PC-3 (cell line): ENCODE measurements at places on chromosomes 1 and 21.

DNA sequence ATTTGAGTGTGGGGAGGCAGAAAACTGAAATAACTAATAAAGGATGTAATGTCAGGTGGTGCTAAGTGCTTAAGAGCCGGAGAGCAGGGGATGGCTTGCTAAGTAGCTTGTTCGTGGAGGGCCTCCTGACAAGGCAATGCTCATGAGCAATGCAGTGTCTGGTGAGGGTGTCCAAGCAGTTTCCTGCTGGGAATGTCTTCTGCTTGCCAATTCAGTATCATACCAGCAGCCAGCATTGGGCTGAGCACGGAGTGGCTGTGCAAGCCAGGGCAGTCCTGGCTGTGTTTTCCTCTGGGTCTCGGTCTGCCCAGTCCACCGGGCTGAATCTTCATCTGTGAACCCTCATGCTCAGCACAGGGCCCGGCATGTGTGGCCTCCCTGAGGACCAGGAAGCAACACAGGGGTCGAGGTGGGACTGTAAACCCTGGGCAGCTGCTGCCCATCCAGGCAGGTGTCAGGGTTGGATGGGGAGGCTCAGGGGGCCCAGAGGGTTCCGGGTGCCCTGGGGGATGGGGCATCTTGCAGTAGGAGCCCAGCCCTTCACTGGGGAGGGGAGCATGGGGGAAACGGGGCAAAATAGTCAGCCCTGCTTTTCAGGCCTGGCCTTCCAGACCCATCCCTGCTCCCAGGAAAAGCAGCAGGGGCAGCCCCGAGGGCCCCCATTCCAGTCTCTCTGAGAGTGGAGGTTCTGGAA, 27.5 kb downstream of the EDN2 start:
- DNase-seq = no peak

DNA sequence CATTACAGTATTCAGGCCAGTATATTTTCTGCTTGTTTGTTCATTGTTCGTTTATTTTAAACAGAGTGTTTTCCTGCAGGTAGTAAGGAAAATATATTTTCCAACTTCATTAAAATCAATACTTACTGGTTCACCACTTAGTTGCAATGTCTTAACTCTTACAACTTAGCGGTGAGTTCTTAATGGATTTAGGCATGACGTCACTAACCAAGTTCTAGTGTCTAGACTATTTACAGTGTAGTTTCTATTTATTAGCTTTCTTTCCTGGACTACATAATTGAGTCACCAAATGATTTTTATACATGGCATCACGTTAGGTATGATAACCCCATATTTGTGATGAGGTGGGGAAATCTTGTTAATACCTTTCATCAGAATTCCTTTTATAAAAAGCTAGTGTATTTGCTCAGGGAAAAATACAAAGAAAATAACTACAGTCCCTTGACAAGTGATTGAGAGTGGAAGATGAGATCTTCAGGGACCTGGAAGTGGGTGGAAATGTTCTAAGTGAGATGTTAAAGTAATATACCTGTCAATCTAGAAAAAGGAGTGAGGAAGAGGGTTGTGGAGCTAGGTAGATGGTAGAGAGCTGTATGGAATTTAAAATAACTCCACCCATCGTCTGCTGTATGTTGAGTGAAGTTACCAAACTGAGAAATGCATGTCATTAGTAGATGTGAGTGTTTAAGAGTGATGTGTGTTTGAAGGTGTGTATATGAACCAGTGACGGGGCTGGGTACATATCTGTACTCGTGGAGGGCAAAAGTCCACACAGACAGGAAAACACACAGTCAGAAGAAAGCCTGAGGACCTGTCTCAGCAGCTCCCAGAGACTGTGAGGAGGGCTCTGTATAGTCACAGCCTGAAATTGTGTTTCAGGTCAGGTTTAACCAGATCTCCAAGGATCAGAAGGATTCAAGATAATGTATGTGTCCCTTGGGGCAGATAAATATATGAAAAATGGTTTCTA, 197.6 kb upstream of the ADAMTS5 start:
- DNase-seq = no peak

DNA sequence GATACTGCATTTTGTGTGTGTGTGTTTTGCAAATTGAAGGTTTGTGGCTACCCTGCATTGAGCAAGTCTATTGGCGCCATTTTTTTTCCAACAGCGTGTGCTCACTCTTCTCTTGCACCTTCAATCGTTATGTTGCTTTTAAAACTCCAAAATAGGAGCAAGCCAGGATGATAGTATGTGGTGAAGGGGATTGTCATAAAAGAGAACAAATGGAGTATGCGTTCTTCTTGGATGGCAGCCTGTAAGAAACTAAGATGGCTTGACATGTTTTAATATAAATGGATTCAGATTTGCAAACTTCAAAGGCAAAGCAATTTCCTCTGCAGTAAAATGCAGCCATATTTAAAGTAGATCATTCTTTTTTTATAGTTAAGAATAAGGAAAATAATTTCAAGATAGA, 43.2 kb upstream of the KCNK1 start:
- DNase-seq = no peak

- no peak for DNase-seq
Observed at GRCh38 chr1:113244112-113244820, 146.0 kb upstream of the MAGI3 start.

DNA sequence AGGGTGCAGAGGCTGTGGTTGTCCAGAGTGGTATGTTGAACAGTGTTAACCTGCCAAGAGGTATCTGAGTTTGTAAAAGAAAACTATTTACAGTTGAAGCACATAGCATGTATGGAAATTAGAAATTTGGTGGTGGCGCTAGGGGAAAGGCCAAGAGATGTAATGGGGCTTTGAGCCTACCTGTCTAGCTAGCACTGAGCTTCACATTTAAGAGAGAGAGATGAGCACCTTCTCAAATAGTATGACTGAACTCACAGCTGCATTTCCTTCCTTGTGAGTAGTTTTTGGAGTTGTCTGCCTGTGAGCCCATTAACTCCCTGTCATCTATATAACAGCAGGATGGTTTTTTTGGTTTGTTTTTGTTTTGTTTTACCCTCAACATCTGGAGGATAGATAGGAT, 4.0 kb downstream of the CLIC4 start:
- DNase-seq = no peak

DNA sequence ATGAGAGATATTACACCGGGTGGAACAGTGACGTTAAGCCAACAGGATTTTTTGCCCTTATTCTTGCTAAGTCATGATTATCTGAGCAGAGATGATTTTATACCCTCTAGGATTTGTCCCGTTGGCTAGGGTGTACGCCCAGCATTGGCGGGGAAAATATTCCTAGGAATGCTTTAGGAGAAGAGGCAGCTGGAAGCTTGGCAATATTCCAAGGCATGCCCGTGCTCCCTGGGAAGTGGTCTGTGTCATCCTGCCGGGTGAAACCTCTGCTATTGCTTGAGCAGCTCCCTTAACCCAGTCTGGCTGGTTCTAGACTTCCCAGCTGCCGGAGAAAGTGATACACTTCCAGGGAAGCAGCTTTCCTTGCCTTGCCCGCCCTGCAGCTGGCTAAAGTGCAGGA, 16.2 kb downstream of the CHRNB2 start:
- no peak for DNase-seq

DNA sequence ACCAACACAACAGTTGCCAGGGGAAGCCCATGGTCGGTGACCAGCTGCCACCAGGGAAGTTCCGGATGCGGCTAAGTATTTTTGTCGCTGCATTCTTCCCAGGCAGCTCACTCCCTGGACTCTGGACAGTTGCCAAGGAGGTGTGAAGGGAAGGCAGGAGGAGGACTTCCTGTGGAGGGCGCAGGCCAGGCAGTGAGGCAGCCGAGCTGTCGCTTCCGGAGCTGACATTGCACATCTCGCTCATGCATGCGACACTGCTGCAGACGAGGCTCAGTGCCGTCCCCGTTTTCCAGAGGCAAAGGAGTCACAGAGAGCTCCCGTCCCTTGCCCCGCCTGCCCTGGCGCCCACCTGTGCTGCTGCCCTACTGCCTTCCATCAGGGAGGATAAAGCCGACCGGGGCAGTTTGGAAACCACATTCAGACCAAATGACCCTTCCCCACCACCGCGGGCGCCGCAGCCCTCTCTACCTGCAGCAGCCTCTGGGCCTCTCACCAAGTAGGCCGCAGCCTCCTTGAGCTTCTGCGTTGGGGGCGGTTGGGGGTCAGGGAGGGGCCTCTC, 81.4 kb downstream of the NENF start:
- peak; percentile 95 for DNase-seq

DNA sequence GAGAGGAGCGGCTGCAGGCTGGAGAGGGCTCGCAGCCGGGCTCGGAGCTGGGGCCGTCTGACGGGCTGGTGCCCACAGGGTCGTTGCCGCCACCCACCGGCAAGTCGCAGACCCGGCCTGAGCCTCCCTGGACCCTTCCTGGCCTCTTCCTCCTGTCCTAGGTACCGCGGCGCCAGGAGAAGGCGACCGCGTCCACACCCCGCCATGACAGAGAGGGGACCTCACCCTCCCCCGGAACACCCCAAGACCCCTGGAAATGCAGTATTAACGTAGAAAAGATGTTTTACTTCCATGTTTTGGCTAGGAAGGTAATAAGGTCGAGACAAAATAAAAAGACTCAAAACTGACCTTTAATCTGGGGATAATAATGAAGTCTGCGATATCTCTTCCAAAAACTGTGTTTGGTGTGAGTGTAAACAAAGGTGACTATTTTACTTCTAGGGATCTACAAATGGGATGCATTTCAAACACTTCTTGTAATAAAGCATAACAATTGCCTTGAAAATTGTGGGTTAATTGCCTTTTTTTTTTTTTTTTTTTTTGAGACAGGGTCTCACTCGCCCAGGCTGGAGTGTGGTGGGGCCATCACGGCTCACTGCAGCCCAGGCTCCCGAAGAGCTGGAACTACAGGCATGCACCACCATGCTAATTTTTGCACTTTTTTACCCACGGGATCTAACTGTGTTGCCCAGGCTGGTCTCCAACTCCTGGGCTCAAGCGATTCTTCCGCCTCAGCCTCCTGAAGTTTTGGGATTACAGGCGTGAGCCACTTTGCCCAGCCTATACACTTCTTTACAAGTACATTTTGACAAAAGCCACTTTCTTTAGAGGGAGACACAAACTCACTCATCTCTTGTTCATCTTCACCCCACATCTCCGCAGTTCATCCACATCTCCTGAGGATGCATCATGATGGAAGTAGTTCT, 838 bp upstream of the RSRP1 start:
- no peak for DNase-seq

DNA sequence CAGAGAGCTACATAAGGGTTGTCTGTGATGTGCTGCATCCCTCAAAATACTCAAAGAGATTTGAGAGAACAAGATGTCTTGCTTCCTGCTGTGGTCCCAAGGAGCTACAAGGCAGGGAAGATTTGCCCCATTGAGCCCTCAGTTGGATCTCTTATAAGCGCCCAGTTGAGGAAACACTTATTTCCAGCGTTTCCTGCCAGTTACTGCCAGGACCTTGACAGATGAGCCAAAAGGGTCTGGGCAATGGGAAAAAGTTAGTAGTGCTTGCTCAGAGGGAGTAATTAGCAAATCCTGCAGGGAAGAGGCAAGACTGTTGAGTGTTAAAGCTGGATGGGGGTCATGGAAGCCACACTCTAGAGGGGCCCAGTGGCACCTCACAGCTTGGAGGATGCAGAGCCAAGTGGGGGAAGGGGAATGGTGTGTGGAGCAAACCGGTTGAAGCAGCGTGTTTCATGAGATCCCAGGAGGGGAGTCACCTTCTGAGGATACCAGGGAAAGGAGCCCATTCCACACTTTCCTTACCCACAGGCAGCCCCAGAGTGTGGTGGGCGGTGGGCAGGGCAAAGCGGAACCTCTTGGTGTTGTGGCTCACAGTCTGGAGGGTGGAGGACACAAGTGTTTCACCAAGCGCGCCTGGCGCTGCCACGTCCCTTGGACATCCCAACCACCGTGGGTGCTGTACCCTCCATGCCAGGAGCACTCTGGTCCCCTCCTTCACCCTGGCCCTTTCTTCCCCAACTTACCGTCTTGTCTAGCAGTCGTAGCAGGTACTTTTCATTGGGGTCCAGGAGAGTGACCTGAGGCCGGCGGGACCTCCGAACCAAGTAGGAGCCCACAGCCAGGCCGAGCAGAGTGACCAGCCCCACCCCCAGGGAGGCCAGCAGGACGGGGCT, 805 bp downstream of the CYB5R1 start:
- no peak for DNase-seq

DNA sequence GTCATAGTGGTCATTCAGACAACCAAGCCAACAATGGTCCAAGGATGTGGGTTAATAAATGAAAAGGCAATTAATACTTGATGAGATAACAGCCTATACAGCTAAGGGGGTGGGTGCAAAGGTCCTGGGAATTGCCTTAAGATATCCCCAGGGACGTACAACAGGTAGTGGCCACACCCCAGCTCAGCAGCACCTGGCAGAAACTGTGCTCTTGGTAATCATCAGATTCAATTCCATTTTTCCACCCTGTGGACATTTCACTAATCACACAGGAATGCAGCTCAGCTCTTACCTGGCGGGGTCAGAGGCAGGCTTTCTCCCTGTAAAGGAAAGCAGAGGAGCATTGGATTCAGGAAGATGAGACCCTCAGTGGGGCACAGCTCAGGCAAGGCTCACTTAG, 32.9 kb downstream of the FCRL5 start:
- DNase-seq = no peak

GRCh38 chr1:81391125-81391828, 409.5 kb upstream of the ADGRL2 start:
- DNase-seq = no peak

DNA sequence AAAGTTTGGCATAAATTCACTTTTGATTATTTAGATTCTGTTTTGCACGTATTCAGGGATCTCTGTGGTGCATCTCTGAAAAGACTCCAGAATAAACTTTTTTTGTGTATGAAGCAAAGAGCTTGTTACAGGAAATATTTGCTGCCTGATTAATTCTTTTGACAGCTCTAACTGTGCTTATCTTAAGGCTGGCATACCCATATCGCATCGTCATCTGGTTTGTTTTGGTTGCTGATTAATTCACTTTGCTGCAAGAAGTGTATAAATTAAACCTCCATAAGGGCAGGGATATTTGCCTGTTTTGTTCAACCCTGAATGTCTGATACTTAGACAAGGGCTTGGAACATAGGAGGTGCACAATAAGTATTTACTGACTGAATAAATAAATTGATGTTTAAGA, 17.5 kb upstream of the DUSP10 start:
- DNase-seq = no peak

- no peak for DNase-seq
Observed at GRCh38 chr1:90831910-90832309, 114.8 kb upstream of the BARHL2 start.

- peak; percentile 70 for DNase-seq
Observed at GRCh38 chr1:41493117-41493536, 8.6 kb upstream of the EDN2 start.

- DNase-seq = no peak
Observed at GRCh38 chr1:59452559-59452958, 155.7 kb downstream of the FGGY start.

GRCh38 chr1:30249446-30250337, 473.7 kb downstream of the MATN1 start:
- no peak for DNase-seq

DNA sequence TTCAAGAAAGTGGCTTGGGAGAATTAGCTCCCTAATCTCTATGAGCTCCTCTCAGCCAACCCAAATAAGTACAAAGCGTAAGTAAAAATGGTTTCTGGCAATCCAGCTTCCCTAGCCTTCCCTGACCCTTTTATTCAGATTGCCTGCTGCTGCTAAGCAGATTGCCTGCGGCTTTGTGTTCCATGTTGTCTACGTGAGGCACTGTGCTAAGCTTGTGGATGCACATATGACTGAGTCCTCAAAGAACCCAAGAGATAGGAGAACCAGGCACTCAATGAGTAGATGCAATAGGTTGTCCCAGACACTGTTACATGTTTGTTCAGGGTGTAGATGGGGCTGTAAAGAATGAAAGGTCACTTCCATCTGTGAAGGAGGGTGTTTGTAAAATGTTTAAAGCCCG, 6.3 kb upstream of the OSBPL9 start:
- no peak for DNase-seq

- no peak for DNase-seq
Observed at GRCh38 chr1:168664069-168664834, 64.8 kb downstream of the DPT start.
